ENCODE measurements at places on chromosomes 3 and 15.

- DNase-seq: peak; percentile 9
Observed at GRCh38 chr3:125310623-125311081, 64.5 kb downstream of the ZNF148 start.

DNA sequence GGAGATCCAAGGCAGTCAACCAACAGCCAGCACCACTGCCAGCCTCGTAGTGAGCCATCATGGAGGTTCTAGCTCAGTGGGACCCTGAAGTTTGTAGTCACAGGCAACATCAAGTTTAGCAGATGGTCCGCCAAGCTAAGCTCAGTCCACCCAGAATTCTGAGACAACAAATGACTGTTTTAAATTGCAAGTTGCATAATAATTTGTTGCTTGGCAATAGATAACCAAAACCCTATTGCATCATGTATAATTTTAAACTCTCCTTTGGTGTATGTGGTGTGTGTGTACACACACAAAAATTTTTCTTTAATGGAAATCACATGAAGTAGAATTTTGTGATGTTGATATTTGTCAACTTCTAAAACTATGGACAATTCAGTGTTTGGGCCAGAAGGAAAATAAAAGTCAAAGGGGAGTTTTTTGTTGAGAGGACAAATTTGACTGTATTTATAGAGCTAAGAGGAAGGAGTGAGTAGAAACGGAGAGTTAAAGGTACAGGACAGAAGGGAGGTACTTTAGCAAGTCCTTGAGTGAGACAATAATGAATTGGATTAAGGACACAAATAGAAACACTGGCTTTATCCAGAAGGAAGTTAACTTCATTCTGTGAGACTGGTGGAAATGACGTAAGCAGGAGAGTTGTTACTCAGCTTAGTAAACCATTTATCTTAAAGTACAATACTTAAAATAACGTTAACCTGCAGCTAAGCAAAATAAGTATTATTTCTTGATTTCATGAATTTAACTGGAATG lies 83.6 kb downstream of the NCEH1 start:
- DNase-seq: no peak

GRCh38 chr3:41207355-41207754 lies 8.1 kb downstream of the CTNNB1 start:
- no peak for DNase-seq

GRCh38 chr3:4397466-4397865 lies 69.6 kb downstream of the SUMF1 start:
- no peak for DNase-seq

DNA sequence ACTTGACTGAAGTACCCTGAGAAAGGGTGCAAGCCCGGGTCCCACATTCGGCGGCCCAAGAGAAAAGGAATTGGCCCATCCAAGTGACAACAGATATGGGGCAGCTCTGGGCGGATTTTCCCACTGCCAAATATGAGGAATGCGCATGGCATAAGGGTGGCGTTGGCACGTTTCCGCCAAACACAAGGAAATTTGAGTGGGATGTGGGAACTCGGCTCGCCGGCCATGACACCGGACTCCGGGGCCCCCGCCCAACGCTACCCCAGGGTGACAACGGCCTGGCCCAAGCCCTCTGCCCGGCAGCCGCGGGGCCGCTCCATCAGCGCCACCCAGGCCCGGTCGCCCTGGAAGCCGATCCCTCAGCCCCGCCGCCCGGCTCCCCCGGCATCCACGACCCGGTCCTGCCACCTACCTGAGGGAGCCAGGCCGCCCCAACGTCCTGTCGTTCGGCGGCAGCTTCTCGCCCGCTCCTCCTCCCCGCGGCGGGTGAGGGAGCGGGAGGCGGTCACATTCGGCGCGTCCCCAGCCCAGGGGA lies 449 bp downstream of the RAF1 start:
- no peak for DNase-seq

DNA sequence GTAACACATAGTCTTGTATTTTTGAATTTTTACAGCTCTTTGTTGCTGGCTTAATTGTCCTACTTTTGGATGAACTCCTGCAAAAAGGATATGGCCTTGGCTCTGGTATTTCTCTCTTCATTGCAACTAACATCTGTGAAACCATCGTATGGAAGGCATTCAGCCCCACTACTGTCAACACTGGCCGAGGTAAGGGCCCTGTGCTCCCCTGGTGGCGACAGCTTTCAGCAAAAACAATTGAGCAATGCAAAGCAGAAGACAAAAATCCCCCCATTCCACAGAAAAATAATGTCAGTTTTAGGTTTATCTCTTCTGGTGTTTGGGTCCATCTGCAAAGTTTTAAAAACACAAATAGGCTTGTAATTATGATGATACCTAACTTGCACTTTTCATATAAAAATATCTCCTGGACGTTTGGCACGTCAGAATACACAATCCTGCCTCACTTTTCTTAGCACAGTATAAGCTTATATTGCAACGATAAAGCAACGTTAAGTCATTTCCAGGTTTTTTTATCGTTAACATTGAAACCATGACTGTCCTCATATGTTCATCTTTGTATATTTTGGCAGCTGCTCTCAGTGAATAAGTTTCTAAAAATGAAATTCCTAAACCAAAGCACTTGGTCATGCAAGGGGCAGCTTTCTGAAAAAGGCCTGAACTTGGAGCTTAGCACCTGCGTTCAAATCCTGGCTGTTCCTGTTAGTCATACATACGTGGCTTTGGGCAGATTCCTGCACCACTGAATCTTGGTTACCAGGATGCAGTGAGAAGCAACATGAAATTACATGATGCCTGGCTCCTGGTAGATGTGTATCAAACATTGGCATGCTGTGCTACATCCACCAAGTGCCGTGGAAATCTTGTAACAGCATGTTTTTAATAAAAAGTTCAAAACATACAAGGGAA lies 8.5 kb downstream of the SEC61A1 start:
- no peak for DNase-seq

Measured in stimulated activated CD4-positive, alpha-beta T cell treated with anti-CD3 and anti-CD28 coated beads, Interleukin-12 subunit alpha, Interleukin-12 subunit beta, amount 100 ng/mL, for 24 hours (primary cell).